ENCODE measurements at places on chromosomes 6 and 20. TPM values are rescaled to one million over a fixed set of nuclear protein-coding genes. Genes with fewer than 3 reads are reported as not detected.

The FAM83B gene
- under 0.01 TPM for total RNA-seq

The CCN6 gene
- total RNA-seq, result 6.8 TPM

DNA sequence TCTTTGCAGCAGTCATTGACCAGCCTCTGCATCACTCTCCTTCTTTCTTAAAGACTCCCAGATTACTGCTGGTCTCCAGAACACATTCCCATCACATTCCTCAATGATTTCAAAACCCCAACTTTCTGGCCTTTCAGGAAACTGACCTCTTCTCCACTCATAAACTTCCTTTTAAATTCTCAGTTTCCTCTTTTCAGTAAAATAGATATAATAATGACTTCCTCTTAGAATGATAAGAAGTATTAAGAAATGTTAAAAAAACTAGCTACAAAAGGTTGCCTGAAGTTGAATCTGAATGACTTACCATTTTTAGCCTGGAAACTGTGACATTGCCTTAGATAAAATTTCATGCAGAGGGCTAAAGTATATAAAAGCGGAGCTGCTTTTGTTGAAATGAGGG lies 239.3 kb downstream of the OGFRL1 start:
- no peaks in the 10 kb centered on the region for H3K36me3 ChIP-seq
- no peak for DNase-seq
- H3K4me3 ChIP-seq, result no peak overlapping the region

The CNR1 gene
- not detected for total RNA-seq

DNA sequence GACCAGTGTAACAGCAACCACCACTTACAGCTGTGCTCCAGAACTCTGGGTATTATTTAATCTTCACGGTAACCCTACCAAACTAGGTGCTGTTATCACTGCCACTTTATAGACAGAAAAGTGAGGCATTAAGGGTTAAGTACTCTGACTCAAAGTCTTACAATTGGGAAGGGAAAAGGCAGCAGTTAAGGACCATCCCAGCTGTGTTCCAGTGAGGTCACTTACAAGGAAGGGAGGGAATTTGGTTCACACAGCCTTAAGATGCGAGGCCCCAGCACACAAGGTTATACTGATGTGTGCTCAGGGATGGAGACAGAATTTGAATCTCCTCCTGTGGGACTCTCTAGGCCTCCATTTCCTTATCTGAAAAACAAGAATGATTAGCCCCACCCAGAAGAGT lies 46.7 kb downstream of the TRERF1 start:
- peaks cover 39% of the 10 kb centered on the region for H3K4me1 ChIP-seq
- H3K27me3 ChIP-seq, result no peaks in the 10 kb centered on the region
- DNase-seq, result no peak
- H3K4me3 ChIP-seq, result no peak overlapping the region

DNA sequence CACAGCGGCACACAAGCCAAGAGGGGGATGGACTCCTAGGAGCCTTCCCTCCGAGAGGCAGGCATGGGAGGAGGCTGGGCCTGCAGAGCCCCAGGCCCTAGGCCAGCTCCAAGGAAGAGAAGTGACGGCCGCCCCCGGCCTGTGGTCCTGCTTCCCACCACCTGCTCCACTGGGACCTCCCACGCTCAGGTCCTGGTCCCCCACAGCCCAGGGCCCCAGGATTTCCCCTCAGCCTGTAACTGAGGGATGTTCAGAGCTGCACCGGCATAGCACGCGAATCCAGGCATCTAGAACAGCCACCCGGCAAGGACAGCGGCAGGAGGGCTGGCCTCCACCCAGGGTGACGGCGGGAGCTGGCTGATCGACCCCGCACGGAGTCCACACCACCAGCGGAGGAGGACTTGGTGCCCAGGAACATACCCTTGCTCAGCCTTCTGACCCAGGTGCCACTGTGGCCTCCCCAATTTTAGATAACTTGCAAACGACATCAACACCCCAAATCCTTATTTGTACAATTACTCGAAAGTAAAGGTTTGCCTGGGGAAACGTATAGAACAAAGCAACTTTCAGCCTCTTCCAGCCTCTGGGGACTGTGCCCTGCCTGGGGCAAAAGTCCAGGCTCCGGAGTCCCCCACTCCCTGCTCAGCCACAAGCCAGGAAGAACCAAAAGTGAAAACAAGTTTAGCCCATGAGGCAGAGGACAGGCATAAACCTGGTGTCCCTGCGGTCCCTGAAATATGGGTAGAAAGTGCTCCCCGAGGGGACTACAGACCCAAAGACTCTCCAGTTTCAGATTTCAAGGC lies 3.5 kb downstream of the GATA5 start:
- no peaks in the 10 kb centered on the region for H3K4me1 ChIP-seq
- H3K27me3 ChIP-seq, result peaks cover 47% of the 10 kb centered on the region
- no peak overlapping the region for H3K27ac ChIP-seq
- no peak overlapping the region for H3K4me3 ChIP-seq

Measured in osteoblast (primary cell).